Stimulated activated CD8-positive, alpha-beta memory T cell treated with anti-CD3 and anti-CD28 coated beads, Interleukin-4, amount 100 ng/mL, for 4 hours (primary cell): ENCODE measurements at places on chromosomes 13 and 19.

DNA sequence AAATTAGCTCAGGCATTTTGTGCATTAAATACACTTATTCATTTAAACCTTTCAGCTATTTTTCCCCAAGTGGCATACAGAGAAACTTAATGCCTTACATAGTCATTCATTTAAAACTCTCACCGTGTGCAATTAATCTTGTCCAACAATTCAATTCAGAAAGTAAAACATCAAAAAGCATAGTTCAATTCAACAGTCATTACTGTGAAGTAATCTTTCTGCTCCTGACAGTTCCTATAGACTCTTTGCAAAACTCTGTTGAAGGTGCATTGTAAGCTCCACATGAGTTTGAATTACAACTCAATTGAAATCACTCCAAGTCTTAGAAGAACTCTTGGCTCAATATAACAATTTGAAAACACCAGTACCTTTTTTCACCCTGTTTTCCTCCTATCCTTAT, 228.3 kb downstream of the DACH1 start:
- no peak for DNase-seq

- no peak for DNase-seq
Measured at GRCh38 chr13:29878101-29878500, 27.7 kb upstream of the UBL3 start.

GRCh38 chr13:112773601-112774447, 84.0 kb downstream of the ATP11A start:
- no peak for DNase-seq

DNA sequence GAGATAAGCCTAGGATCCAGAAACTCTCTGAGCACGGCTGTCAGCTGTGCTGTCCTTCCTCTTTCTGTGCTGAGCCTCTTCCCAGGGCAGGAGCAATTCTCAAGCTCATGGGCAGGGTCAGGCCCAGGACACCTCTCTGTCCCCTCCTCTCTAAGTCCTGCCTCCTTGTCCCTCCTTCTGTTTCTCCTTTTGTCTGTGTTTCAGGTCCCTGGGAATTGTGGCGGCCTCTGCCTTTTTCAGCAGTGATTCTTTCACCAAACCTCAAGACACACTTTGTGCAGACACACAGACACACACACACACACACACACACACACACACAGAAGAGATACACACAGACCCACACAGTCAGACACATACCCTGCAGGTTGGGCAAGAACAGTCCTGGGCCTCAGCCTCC, at the start of gene PSG1:
Gene PSG1, minus strand, starts transcription at position 101 of the 400 bp plus-strand sequence. CDS start 132 bp downstream, outside the sequence.
- no peak for DNase-seq

GRCh38 chr13:30409886-30410704, 12.2 kb upstream of the UBE2L5 start:
- DNase-seq: no peak

- DNase-seq: no peak
Measured at GRCh38 chr13:74761801-74762757, 627.9 kb upstream of the KLF12 start.

DNA sequence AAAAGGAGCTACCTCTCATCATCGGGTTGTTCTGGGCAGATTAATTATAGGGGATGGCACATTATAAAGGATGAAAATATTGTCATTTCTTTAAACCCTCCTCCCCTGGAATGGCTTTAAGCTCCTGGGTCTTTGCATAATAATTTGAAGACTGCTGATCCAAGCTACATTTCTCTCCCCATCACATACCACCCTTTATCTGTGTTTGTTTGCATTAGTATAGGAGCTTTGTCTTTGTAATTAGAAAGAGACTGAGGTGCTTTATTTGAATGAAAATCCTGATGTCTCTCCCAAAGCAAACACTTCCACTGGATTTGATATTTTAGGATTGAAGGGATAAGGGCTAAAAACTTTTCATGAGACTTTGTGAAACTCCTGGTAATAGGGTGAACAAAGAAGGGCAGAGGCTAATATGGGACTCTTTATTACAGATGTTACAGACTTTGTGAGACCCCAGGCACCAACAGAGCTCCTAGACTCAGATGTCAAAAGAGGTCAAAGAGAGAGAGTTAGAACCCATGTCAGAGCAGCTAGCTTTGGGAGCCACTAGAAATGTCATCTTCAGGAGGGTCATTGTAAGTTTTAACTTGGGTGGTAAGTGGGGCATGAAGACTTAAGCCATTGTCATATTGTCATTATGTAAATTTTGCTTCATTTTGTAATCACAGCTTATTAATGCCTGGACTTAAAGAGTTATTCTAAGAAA, 75.3 kb upstream of the RXFP2 start:
- DNase-seq: no peak

- no peak for DNase-seq
Measured at GRCh38 chr13:52713894-52714293, 25.7 kb downstream of the CNMD start.

GRCh38 chr13:101341464-101341863, 74.8 kb downstream of the NALCN start:
- DNase-seq: no peak

DNA sequence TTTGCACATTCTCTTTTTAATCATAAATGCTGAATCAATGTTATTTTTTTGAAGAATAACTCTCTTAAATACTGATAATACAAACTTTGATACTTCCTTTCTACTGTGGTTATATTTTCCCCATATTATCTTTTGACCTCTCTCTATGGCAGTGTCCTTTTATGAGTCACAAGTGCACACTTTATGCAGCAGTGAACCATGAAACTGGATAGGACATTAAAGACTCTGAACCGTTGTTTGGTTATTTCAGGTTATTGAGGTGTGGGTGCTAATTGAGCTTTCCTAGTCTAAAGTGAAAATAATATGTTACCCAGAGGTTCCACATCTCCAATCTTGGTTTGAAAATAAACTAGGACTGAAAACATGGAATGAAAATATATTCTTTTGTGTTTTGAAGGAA, 71.4 kb downstream of the DGKH start:
- DNase-seq: no peak

- no peak for DNase-seq
Measured at GRCh38 chr19:4602915-4603314, 36.4 kb upstream of the TNFAIP8L1 start.

GRCh38 chr19:44580366-44580895, 32.9 kb upstream of the IGSF23 start:
- DNase-seq: no peak
